ENCODE measurements at places on chromosomes 7 and 10.

GRCh38 chr7:17584822-17585221 lies 286.4 kb downstream of the AHR start:
- no peak for DNase-seq

GRCh38 chr10:111785921-111786320 lies 397.6 kb downstream of the GPAM start:
- no peak for DNase-seq

GRCh38 chr7:104980841-104981671 lies 32.9 kb upstream of the KMT2E start:
- DNase-seq, result no peak

DNA sequence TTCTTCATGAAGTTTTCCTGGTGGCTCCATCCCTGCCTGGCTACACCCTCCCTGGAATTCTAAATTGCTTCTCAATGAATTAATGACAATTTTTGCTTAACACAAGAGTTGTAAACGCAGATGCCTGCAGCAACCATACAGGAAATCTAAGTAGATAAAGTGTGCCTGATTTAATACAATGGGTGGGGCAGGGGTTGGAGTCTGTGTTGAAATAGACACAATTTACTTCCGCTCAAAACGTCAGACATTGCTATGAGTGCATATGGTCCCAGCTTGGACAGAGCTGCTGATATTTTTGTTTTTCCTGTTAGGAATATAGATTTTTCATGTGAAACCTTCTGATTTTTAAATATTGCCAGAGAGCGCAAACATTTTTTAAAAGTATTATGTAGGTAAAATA lies 1235.0 kb upstream of the SORCS1 start:
- DNase-seq, result no peak

GRCh38 chr10:132785723-132786475 lies at the start of gene NKX6-2:
TSS of gene NKX6-2 (minus strand) at chr10:132786147. CDS start at chr10:132785948, 199 bp downstream.
- DNase-seq, result no peak

DNA sequence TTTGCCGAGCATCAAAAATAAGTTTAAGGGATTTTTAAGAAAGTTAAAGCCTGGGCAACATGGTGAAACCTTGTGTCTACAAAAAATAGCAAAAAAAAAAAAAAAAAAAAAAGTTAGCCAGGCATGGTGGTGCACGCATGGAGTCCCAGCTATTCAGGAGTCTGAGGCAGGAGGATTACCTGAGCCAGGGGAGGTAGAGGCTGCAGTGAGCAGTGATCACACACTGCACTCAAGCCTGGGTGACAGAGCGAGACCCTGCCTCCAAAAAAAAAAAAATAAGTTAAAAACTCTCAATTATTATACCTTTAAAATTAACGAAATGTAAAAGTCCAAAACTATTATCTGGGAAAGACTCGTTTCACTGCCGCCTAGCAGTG lies 35.0 kb upstream of the DAGLB start:
- no peak for DNase-seq

- peak; percentile 87 for DNase-seq
Observed at GRCh38 chr10:22714479-22715289, at the start of gene PIP4K2A. TSS of gene PIP4K2A (minus strand) at chr10:22714578. CDS start at chr10:22714326, 252 bp downstream.

GRCh38 chr10:16993186-16993585 lies 136.4 kb downstream of the CUBN start:
- no peak for DNase-seq

- DNase-seq, result peak; percentile 95
Observed at GRCh38 chr7:74401137-74401859, 52.4 kb upstream of the GTF2IRD1 start.

DNA sequence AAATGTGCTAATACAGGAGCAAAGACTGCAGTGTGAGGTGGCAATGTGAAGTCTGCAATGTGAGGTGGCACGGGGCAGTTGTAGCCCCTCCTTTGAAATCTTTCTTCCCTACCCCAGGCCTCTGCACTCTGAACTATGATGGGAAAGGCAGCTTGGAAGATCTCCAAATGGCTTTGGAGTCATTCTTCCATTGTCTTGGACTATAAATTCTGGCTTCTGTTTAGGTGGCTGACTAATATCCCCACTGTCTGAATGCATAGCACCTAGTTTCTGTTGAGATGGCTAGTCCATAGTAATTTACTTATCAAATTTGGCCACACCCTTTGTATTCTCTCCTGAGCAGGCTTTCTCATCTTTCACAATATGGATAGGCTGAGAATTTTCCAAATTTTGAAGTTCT lies 175.0 kb downstream of the CFTR start:
- DNase-seq, result no peak

GRCh38 chr10:103663802-103664201 lies 170.3 kb downstream of the NEURL1 start:
- DNase-seq, result peak; percentile 72

DNA sequence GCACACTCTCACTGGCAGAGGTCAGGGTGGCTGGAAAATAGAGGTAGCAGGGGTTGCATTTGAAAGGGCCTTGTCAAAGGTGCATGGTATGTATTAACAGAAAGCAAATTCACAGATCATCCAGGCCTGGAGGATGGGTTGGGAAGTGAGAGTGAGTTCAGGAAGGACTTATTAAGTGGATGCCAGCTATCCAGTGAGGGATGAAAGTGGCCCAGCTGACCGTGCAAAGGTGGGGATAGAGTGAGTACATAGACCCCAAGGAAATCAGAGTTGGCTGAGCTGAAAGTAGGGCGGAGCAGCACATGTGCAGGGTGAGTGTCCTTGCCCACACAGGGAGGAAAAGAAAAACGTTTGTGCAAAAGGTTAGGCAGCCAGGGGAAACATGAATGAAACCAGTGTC lies 58.1 kb downstream of the HECW1 start:
- DNase-seq, result no peak

- DNase-seq, result no peak
Observed at GRCh38 chr10:31304291-31304970, 14.6 kb upstream of the ZEB1 start.

DNA sequence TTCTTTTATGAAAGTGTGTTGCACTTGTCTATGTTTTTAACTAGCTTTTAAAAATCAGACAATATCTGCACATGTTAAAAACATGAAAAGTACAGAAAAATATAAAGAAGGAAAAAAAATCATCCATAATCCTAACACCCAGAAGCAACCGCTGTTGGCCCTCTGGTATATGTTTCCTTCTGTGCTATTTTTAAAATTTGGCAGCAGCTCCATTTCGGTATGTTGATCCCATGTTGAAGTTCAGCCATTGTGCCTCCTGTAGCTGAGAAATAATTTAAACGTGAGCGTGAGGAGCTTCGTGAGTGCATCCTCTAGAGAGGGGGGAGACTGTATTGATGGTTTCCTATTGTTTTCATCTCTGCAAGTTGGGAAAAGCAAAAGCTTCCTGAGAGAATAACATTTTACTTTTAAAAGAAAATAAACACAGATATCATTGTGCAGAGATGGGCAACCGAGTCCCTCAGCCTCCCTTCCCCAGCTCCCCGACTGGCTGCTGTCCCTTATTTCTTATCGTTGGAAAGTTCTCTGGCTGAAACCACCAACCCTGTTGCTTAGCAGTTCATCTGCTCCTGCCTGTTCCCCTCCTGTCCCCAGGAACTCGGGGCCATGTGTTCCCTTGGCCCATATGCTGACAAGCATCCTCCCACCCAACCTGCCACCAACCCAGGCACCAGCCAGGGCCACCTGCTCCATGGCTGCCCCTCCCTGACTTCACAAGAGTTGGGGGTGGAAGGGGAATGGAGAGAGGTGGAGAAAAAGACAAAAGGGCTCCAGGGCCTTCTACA lies 499.1 kb upstream of the PODXL start:
- no peak for DNase-seq

DNA sequence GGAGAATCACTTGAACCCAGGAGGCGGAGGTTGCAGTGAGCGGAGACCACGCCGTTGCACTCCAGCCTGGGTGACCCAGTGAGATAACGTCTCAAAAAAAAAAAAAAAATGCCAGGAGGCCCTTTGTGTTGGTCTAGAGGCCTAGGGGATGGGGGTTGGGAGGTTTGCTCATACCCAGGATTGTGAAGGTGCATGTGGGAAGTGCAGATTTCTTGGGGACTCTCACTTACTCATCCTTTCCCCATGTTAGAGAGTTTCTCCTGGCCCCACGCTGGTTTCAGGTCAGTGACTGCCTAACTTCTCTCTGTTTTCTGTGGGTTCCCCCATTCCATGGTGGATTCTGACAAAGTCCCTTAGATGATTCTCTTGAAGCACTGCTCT lies 471.5 kb upstream of the CNTNAP2 start:
- DNase-seq, result no peak

DNA sequence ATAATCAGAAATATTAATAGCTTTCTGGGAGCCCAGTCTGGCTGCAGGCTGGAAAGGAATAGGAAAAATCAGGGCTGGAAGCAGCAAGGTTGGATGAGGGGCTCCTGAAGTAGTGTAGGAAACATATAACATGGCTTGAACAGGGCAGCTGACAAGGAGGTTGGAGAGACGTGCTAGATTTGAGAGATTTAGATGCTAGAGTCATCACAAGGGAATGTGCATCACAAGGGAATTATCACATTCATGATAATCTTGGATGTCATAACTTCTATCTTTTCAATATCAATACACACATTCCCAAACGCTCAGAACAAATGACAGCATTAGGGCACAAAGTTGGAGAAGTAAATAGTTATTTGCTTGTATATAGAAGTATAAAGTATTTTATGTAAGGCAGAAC lies 120.9 kb upstream of the EGFR start:
- DNase-seq, result no peak

DNA sequence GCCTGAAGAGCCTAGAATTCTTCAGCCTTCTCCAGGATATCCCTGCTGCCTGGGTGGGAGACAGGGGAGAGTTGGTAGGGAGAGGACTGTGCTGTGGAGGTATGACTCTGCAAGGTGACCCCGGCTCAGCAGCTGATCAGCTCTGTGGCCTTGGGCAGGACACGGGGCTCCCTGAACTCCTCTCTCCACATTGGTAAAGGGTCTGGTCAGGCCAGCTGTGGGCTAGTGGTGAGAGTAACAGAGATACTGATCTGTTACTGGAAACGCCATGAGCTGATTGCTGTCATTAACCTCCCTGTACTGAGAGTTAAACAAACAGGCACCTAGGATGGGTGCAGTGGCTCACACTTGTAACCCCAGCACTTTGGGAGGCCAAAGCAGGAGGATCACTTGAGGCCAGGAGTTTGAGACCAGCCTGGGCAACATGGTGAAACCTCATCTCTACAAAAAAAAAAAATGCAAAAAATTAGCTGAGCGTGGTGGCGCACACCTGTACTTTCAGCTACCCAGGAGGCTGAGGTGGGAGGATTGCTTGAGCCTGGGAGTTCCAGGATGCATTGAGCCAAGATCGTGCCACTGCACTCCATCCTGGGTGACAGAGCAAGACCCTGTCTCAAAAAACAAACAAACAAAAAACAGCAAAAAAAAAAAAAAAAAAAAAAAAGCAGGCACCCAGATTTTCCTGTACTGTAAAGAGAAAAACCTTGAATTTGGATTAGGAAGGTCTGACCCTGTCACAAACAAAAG lies 151.5 kb downstream of the CUX1 start:
- no peak for DNase-seq

DNA sequence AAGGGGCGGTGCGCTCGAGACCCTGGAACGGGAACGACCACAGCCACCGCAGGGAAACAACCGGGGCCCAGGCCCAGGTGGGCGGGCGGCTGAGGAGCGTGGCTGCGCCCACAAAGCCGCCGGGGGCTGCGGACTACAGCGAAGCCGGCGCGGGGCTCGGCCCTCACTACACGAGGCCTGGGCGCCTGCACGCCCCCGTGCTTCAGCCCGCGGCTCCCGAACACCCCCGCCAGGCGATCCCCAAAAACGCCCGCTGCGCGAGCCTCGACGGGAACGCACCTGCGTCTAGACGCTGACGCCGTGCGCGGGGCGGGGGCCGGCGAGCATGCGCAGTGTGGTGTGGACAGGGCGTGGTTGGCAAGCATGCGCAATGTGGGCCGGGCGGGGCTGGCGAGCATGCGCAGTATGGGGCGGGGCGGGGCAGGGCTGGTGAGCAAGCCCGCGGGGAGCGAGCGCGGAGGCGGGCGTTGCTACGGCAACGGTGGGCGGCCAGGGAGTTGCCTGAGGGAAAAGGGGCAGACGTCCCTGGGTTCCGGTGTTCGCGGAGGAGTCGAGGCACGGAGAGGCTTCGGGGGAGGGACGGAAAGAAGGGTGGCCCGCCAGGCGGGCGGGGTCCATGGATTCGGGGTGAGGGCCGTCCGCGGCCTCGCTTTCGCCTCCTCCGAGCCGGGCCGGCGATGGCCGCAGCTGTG lies at the start of gene RNF32:
TSS of gene RNF32 (plus strand) at position 518 of the 692 bp plus-strand sequence. CDS start 3,104 bp downstream, outside the sequence.
- peak; percentile 85 for DNase-seq

GRCh38 chr10:131009791-131010190 lies 301.7 kb downstream of the TCERG1L start:
- DNase-seq, result peak; percentile 9

- DNase-seq, result no peak
Observed at GRCh38 chr7:114931656-114932011, 9.7 kb downstream of the MDFIC start.

- DNase-seq, result no peak
Observed at GRCh38 chr10:71752391-71753090, 20.8 kb downstream of the VSIR start.

DNA sequence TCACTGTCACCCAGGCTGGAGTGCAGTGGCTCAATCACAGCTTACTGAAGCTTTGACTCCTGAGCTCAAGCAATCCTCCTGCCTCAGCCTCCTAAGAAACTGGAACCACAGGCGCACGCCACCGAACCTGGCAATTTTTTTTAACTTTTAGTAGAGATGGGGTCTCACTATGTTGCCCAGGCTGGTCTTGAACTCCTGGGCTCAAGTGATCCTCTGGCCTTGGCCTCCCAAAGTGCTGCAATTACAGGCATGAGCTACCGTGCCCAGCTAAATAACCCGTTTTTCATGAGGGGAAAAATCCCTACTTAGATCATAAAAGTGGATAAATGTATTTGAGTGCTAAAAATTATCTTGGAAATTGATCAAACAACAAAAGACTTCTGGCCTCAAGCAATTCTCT lies 200.5 kb upstream of the IMMP2L start:
- DNase-seq, result no peak

DNA sequence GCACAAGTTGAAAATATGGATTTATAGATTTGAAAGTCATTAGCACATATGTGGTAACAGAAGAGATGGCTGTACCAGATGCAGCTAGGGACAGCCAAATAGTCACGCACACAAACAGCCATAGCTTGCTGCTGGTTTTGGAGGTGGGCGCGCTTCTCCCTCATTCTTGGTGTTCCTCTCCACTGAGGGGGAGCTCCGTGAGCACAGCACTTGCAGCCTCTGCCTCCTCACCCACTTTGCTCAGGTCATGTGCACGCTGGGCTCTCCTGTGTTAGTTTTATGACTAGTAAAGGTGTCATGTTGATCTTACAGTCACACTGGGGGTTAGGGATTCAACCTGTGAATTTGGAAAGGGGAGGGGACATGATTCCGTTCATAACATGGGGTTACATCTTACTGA lies 8.5 kb upstream of the ZNF786 start:
- peak; percentile 53 for DNase-seq

GRCh38 chr7:154638286-154638685 lies 364.6 kb downstream of the PAXIP1 start:
- DNase-seq, result no peak

- DNase-seq, result no peak
Observed at GRCh38 chr7:8133188-8133848, 128.6 kb downstream of the ICA1 start.

- no peak for DNase-seq
Observed at GRCh38 chr10:85615556-85615955, 751.0 kb downstream of the GRID1 start.

Measured in posterior cingulate gyrus (tissue), 11 donors.